Thoracic aorta (tissue), 2 donors: ENCODE measurements at places on chromosomes 11 and 22.

DNA sequence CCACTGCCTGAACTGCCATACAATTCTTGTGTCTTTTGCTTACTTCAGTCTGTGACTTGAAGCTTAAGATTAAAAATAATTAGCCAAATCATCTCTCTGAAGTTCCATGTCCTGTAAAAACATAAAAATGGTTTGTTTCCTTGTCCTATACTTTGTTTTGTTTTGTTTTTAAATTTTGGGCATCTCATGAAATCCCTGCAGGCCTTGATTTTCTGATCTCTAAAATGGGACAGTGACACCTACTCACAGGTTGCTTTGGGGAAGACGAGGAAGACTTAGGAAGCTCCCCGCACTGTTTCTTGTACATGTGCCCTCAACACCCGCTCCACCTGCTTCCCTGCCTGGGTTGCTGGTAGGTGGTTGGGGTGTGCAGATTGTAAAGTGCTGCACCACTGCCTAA lies 38.9 kb downstream of the TSPAN18 start:
- no peak for DNase-seq

DNA sequence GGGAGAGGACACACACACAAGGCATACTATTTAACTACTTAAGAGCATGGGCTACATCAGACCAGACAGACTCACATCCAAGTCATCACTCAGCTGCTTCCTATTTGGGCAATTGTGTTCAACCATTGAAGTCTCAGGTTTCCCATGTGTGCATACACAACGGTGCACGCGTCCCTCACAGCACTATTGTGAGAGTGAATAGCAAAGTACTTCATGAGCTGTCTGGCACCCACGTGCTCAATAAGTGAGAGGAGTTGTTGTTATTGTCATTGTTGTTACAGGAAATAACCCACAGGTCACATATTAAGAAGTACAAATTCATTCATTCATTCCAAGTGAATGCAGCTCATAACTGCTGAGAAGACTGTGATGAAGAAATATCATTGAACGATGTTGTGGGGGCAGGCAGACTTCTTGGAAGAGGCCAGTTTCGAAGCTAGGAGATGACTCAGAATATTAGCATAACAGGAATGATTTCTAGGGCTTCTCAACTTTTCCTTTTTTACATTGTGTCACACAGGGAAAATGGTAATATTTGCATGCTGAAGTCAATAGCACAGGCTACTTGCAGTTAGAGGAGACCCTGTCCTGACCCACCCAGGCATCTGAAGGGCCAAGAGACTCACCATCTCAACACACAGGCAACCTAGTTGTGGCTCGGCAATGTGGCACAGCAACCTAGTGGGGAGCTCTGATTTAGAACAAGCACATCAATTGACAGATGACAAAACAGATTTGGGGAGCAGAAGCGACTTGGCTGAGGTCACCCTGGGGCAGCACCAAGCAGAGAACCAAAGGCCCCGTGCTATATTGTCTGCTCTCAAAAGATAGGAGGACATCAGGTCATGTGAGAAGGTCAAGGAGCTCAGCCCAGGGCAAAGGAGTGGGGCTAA lies 606.0 kb downstream of the BUD13 start:
- DNase-seq: no peak

GRCh38 chr22:30275625-30276024 lies 9.0 kb upstream of the OSM start:
- DNase-seq: no peak

GRCh38 chr11:24155792-24156191 lies 341.1 kb upstream of the LUZP2 start:
- no peak for DNase-seq

GRCh38 chr22:20021196-20022181 lies 579 bp downstream of the TANGO2 start:
- no peak for DNase-seq

GRCh38 chr22:50531962-50532674 lies 2.3 kb upstream of the TYMP start:
- DNase-seq: no peak

- no peak for DNase-seq
Observed at GRCh38 chr11:58900479-58901420, 38.5 kb upstream of the GLYATL1 start.

GRCh38 chr11:128465531-128465930 lies 121.8 kb downstream of the ETS1 start:
- no peak for DNase-seq

GRCh38 chr11:60937144-60937527 lies 12.9 kb downstream of the TMEM132A start:
- DNase-seq: no peak

DNA sequence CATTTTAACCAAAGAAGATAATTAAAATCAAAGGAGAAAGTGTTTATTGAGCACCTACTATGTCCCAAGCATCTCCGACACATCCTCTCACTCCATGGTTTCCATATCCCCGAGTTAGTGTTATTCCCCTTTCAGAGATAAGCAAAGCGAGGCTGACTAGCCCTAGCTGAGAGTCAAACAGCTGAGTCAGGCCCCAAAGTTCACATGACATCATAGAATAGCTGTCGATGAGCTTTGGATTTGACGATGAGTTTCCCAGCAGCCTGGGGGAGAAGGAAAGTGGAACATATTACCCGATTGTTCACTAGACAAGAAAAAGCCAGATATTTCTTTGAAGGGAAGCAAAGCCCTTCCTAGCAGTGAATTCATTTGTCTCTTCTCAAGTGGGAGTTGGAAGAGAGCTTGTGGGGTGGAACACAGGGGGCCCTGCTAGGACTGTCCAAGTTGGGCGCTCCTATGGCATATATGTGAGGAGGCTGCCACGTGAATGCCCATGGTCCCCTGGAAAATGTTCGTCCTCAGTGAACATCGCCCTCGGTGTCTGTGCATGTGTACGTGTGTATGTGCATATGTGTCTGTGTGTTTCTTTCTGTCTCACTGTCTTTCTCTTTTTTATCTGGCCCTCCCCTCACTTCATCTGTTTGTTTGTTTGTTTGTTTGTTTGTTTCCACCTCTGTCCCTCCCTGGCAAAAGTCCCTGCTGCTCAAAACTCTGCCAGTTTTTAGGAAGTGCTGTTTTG lies 493 bp upstream of the CYTH4 start:
- DNase-seq: no peak

DNA sequence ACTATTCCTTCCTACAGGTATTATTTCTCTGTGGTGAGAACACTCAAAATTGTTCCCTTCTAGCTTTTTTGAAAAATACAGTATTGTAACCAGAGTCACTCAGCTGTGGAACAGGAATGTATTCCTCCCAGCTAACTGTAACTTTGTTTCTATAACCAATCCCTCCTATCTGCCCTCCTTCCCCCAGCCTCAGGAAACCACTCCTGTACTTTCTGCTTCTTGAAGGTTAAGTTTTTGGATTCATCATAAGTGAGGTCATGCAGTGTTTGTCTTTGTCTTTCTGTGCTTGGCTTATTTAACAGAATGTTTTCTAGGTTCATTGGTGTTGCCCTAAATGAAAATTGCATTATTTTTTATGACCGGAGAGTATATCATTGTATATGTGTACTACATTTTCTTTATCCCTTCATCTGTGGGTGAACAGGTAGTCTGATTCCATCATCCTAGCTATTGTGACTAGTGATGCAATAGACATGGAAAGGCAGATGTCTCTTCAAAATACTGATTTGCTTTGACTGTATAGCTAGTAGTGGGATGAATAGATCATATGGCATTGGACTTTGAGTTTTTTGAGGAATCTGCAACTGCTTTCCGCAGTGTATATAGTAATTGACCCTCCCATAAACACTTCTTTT lies 112.9 kb upstream of the GRK3 start:
- no peak for DNase-seq

DNA sequence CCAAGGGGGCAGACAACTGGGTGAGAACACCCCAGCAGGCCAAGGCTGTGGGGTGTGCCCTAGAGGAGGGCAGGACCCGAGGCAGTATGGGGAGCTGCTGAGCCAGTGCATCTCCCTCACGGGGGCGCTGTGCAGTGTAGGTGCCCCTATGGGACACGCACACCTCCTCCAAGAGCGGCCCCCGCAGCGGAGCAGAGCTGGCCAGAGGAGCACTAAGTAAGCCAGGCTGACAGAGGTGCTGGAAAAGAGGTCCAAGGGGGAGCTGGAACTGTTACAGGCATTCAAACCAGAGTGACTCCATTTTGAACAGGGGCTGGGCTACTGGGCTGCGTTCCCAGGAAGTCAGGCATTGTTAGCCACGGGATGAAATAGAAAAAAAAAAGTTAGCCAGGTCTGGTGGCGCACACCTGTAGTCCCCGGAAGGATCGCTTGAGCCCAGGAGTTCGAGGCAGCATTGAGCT lies 41.8 kb downstream of the TST start:
- no peak for DNase-seq

DNA sequence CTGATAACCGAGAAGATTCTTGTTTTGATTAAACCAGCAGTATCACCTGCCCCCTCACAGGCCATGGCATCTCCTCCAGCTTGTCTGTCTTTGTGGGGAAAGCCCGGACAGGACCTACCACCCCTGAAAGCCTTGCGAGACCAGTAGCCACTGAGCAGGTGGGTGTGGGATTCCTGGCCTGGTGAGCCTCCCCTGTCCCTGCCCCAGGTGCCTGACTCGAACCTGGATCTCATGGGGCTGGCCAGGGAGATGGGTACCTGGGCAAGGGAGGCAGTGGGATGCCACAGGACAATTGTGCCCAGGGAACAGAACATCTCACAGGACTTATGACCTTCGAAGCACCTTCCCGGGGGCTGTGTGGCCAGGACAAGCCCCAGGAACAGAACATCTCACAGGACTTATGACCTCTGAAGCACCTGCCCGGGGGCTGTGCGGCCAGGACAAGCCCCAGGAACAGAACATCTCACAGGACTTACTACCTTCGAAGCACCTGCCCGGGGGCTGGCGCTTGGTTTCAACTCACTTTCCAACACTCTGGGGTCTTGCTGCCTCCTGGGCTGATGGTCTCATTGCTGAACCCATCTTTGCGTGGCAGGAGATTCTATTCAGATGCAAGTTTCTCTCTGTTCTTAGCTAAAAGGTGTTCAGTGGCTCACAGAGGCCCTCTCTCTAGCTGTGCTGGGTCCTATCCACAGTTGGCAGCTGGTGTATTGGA lies 854.5 kb downstream of the BRD1 start:
- DNase-seq: no peak

GRCh38 chr22:17920145-17920605 lies 104.2 kb downstream of the MICAL3 start:
- DNase-seq: no peak

DNA sequence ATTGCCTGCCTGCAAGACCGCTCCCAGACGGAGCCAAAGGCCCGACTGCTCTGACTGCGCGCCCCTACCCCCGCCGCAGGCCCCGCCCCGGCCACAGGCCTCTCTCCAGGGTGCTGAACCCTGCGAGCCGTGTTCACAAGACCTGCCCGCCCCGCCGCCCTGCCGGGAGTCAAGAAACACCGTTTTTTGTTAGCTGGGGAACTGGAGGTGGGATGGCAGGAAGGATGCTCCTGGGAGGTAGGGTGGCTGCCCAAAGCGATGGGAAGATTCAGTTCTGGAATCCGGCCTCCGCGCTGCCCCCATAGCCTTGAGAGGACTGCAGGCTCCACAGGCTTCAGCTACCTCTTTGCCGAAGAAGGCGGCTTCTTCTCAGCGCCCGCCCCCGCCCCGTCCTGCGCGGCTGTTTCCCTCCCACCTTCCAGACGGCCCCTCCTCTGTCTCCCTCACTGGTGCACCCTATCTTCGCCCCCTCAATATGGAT lies 2.7 kb upstream of the PDE2A start:
- no peak for DNase-seq

- DNase-seq: no peak
Observed at GRCh38 chr11:76574406-76574805, 96.1 kb downstream of the LRRC32 start.

DNA sequence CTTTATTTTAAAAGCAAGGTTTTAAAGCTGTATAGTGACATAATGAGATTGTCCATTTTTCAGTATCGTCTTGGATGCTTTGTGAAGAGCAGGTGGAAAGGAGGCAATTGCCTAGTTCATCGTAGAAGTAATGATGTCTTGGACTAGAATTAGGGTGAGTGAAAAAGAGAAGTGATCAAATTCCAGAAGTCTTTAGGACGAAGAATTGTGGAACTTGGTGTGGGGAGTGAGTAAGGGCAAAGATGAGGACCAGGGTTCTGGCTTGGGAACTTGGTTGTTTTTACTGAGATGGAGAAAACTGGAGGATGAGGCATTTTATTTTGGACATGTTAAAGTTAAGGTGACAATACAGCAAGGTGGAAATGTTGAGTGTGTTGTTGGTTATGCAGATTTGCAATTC lies 1.2 kb downstream of the ILK start:
- DNase-seq: no peak

GRCh38 chr11:103550811-103551210 lies 441.6 kb downstream of the DYNC2H1 start:
- no peak for DNase-seq

- no peak for DNase-seq
Observed at GRCh38 chr11:118933486-118933885, 7.8 kb upstream of the BCL9L start.

- no peak for DNase-seq
Observed at GRCh38 chr22:47055921-47056320, 293.5 kb downstream of the TBC1D22A start.

DNA sequence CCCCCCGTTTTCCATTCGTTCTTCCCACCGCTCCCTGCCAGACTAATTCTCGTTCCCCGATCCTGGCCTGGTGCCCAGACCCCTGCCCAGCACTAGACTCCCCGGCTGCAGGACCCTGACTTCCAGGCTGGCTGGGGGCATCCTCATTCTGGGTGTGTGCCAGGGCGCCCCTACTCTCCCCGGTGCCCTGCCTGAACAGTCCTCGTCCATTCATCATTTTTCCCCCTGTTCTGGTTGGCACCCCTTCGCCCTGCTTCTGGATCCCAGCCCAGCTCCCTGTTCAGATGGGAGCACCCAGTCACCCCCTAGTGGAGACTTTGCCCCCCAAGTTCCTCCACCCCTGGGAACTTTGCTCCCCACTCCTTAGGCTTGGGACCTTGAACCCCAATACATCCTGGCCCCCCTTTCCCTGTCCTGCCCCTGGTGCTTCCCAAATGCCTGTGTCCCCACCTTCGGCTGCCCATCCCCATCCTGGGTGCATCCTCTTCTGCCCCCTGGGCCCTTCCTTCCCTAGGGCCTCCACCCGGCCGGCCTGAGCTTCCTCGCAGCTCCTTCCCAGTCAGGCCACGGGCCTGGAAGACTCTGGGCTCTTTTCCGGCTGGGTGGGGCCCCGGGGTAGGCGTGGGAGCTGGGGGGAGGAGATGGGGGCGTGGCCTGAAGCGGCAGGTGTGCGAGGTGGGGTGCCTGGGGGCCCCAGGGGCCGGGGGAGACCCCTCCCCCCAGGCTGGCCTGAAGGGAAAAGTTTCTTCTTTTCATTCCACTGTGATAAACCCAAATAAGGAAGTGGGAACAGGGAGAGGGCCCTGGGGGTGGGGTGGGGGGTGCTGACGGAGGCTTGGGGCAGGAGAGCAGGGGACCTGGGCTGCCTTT lies 908 bp downstream of the PLCB3 start:
- DNase-seq: no peak

- DNase-seq: no peak
Observed at GRCh38 chr22:17518406-17518805, 44.9 kb upstream of the SLC25A18 start.
